ENCODE measurements at places on chromosomes 1 and 21.
A peak's percentile ranks its signal among the peaks of the same experiment; 100 is the strongest.

DNA sequence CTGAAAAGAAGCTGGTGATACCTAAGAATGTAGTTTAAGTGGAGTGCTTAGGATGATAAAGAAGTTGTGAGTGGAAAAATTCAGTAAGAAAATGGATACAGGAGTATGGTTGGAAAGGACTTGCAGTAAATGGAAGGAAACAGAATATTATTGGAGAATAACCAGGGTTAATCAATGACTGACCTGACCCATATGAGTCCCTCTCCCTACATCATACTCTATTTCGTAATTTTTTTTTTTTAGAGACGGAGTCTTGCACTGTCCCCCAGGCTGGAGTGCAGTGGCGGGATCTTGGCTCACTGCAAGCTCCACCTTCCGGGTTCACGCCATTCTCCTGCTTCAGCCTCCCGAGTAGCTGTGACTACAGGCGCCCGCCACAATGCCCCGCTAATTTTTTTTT lies 33.4 kb upstream of the ENSA start:
- DNase-seq: no peak

GRCh38 chr21:17988102-17988437 lies 168.9 kb upstream of the C21orf91 start:
- no peak for DNase-seq

DNA sequence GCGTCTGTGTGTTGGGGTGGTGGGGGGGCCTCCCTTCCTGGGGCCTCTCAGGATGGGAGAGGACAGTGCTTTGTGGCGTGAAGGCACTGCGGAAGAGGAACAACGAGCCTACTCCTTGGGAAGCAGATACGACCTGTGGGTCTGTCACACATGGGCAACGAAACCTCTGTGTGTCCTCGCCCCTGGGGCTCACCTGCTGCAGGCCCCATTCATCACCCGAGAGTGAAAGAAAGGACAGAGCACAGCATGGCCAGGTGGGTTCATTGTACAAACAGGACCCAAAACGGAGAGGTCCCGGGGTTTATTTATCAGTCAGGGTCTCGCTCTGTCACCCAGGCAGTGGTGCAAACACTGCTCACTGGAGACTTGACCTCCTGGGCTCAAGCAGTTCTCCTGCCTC lies 40.1 kb upstream of the LIN9 start:
- DNase-seq: no peak

GRCh38 chr1:116265931-116266863 lies 106.8 kb upstream of the ATP1A1 start:
- no peak for DNase-seq

DNA sequence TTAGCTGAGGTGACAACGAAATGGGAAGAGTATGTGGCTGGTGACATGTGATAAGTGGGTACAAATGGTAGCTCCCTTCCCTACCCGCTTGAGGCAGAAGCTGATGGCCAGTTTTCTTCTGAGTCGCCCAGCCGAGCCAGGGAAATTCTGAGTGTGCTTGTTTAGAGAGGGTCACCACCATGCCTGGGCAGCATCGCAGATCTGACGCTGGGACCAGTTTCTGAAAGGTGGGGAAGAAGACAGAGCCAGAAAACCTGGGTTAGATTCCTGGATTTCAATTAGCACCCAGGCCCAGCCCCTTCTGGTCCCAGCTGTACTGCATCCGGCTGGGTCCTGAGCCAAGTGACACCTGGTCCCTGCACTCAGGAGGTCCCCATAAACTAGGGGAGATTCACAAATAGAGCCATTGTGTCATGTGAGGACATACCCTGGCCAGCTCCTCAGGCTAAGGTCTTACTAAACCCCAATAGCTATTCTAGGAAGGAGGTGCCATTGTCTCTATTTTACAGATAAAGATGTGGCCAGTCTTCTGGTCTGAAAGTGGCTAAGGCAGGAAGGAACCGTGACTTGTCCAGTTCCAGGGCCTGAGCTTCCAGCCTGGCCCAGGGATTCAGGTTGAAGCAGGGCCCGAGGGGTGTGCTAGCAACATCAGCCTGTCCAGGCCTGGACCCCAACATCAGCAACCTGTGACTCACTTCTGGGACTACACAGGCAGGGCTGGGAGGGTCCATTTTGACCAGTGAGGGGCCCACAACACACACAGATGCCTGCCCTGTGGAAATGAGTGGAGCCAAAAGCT lies 1.7 kb upstream of the TMEM61 start:
- peak; percentile 4 for DNase-seq

All from GM13977 (cell line).